NCI-H524 (cell line): ENCODE measurements at places on chromosomes 12 and 14.

- no peak for DNase-seq
Measured at GRCh38 chr14:104227806-104228205, 89.4 kb downstream of the KIF26A start.

DNA sequence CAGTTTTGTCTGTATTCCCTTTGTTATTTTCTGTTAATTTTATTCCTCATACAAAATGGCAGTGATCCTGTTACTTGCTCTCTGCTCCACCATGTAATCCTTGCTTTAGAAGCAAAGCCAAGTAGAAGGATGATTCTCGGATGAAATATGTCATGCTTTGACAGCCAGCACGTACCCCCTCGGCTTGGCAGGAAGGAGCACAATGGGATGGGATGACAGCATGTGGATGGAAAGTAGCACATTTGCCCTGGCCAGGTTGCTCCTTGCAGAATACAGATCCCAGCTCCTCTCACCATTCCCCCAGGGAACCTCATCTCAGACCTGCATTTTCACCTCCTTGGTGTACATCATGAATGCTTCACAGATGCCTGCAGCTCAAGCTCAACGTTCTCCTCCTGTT lies 35.1 kb upstream of the ATF1 start:
- no peak for DNase-seq

GRCh38 chr12:75389706-75390105 lies 1.2 kb upstream of the GLIPR1L2 start:
- DNase-seq = no peak

GRCh38 chr14:90641168-90641567 lies 175.1 kb downstream of the TTC7B start:
- DNase-seq = no peak

DNA sequence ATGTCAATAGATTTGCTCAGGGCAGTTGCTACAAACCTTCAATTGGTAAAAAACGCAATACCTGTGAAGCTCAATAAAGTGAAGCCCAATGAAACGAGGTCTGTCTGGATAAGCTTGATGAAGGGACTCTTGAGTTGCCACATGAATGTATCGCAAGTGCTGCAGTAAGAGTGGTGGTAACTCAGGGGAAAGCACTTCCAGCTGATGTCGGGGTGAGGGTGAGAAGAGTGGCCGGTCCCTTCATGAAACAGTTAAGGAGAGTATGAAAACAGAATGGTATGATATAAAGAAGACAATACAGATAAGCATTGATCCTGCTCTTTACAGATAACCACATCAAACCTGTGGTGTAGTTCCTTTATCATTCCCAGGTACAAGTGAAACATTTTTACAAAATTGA lies 83.4 kb upstream of the EVL start:
- no peak for DNase-seq

DNA sequence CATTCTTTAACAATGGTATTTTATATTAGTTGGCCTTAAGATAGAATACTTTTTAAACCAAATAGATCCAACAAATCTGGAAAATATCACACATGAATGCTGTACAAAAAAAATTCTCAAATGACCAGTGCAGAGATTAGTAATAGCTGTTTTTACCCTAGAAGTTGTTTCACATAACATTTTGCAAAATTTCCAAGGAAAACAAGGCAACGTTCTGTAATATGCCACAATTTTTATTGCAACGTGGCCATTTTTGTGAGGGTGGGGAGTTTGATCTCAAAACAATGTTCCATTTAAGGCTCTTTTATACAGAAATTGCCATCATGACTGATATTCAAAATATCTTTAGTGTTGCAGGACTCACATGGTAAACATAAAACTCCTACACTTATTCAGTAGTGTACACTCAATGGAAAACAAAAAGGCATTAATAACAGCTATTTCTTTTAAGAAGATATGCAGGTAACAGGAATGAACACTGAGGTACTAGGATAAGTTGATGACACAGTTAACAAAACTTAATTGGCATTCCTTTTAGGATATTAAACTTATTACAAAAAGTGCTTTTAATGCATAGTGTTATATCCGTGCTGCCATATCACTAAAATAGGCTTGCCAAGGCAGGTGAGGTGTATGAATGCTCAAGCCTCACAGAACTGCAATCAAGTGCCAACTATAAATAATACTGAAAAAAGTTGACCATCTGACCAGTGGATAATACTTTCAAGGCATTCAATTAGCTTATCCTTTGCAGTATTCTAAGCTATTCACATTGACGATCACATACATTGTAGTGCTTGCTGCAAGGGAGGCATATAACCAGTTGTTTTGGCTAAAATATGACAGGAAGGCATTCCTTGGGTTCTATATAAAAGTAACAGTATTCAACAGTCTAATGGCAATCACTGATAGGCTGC lies 2.3 kb downstream of the CFL2 start:
- DNase-seq = peak; percentile 47

DNA sequence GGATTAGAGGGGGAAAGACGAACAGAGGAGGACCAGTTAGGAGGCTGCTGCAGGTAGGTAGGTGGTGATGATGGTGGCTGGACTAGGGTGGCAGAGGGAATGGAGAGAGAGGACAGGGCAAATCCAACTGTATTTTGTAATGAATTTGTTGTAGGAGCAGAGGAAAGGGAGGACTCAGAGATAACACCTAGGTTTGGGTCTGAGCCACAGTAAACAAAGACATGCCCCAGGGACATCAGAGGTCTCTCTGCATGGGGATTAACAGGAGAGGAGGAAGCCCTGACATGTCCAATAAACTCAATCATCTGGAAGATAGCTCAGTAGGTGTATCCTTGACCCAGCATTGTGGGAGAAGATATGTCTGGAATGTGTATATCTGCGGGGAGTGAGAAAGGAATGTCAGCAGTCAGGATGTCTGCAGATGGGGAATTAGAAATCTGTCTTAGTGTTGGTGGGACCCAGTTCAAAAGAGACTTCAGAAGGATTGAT lies 4.7 kb upstream of the SLC48A1 start:
- no peak for DNase-seq

GRCh38 chr12:98352218-98352811 lies 163.1 kb upstream of the TMPO start:
- no peak for DNase-seq
